Stimulated activated CD8-positive, alpha-beta memory T cell treated with anti-CD3 and anti-CD28 coated beads, Interleukin-2, amount 100 ng/mL, for 1 hour (primary cell): ENCODE measurements at places on chromosomes 13 and 19.

DNA sequence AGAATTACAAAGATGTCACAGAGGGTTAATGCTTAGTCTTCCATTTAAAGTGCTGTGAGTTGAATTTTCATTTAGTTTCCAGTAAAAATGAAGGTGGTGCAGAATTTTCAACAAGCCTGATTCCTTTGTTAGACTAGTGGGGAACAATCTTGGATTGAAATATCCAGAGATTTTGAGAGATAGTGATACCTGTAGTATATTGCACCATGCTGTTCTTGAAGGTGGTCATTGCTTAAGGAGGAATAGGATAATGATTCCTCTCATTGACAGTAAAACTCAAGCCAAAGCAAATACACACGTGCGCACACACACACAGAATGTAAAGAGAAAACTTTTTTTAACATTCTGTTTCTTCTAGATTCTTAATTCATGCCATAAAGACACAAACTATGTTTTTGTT, 5.3 kb downstream of the PCDH17 start:
- no peak for DNase-seq

DNA sequence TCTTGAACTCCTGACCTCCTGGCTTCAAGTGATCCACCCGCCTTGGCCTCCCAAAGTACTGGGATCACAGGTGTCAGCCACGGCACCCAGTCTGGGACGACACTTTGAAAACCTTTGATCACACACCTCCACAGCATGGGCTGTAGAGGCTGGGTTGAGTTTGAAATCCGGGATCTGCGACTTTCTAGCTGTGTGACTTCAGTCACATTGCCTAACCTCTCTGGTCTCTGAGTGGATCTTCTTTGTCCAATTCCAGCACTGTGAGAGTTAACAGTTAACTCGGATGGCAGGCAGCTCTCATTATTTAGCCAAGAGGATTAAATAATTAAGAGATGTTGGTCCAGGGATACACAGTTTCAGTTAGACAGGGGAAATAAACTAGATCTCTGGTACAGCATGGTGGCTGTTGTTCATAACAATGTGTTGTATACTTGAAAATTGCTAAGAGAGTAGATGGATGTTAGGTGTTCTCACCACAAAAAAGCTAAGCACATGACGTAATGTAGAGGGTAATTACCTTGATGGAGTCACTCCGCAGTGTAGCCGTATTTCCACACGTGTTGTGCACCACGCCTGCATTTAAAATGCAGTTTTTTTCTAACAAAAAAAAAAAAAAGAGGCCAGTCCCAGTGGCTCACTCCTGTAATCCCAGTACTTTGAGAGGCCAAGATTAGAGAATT, 1.9 kb downstream of the GALP start:
- no peak for DNase-seq

GRCh38 chr19:18788529-18789421, 2.3 kb downstream of the COMP start:
- DNase-seq, result no peak

DNA sequence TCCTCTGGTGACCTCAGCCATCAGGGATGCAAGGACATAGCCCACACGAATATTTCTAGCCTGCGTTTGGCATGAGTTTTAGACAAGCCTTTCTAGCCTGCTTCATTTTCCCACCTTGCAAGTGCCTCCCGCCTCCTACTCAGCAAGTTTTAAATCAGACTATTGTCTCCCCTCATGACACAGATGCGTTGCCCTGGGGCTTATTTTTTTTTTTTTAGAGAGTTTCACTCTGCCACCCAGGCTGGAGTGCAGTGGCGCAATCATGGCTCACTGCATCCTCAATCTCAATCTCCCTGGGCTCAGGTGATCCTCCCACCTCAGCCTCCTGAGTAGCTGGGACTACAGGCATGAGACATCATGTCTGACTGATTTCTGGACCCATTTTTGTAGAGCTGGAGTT, 14.6 kb downstream of the GJB2 start:
- DNase-seq, result no peak

DNA sequence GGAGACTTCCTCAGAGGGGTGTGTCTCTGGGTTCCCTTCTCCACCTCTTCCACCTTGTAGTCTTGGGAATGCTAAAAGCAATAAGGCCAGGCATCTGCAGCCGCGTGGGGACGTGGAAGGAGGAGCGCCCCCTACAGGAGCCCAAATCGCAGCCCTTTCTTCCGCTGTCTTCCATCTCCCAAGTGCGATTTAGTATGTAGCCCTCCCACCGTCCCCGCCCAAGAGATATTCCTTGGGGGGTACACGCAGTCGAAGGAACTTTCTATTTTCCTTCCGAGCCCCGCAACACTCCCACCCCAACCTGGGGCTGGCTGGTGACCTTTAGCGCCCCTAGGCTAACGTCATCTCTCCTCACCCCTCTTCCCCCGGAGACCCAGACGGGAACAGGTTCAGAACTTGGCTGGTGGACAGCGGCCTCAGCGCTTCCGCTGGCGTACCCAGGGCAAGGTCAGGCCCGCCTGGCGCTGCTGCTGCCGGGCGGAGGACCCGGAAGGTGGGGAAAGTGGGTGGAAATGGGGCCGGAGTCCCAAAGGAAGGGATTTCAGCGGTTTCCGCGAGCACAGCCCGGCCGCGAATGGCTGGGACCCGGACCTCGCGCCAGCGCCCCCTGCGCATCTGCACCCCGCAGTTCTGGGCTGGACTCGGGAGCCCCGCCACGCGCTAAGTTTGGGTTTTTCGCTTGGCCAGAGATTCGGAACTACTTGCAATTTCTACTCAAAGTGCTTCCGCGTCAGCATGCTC, 2.1 kb upstream of the PCDH8 start:
- DNase-seq, result no peak

GRCh38 chr13:98652721-98653462, 76.0 kb upstream of the STK24 start:
- DNase-seq, result no peak

GRCh38 chr13:39888865-39889810, 233.7 kb downstream of the COG6 start:
- no peak for DNase-seq
